ENCODE measurements at places on chromosomes 7 and 10. TPM values are rescaled to one million over a fixed set of nuclear protein-coding genes. Genes with fewer than 3 reads are reported as not detected.

GRCh38 chr7:44697136-44698045, 51.3 kb upstream of the ZMIZ2 start:
- no peak for DNase-seq

The EXOC4 gene
- total RNA-seq: 98.8 TPM

- DNase-seq: no peak
These were observed 5.9 kb upstream of the ADAP1 start for GRCh38 chr7:960269-960871.

GRCh38 chr10:114458955-114459354, 54.7 kb upstream of the AFAP1L2 start:
- DNase-seq: peak; percentile 24

- DNase-seq: no peak
These were observed 7.5 kb upstream of the CFTR start for GRCh38 chr7:117472335-117472734.

DNA sequence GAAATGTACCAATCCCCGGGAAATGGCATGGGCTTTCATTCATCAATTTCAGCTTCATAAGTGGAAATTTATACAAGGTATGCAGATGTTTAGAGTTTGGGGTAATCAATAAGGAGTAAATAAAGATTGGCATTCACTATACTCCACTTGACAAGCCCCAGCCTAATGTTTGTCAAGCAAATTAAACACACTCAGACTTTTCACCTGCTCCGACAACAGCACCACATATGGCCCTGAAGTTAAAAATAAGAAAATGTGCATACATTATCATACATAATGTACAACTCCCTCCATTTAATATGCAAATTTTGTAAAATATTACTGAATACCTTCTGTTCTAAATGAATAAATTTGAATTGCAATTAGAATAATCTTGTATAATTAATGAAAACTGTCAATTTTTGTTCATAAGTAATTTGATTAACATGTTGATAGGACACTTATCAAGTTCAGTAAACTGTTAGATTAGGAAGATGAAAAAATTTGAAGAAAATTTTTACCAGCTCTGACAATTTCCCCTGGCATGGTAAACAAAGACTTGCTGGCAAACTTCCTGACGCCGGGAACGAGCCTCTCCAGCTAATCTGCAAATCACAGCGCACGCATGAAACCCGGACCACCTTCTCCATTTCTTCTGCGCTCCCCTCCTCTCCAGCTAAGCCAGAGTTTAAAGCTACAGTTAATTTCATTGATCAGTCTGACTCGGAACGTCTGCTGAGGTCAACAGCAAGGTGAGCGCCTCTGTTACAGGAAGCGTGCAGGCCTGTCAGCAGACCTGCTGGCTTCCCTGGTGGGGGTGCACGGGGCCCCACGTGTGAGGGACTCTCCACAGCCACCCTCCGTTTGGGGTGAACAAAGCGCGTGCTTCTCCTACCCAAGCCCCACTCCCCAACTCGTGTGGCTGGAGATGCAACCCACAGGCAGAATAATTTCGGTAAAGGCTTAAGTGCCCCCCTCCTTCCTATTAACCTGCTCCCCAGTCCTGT, 70.7 kb downstream of the EBF3 start:
- no peak for DNase-seq

DNA sequence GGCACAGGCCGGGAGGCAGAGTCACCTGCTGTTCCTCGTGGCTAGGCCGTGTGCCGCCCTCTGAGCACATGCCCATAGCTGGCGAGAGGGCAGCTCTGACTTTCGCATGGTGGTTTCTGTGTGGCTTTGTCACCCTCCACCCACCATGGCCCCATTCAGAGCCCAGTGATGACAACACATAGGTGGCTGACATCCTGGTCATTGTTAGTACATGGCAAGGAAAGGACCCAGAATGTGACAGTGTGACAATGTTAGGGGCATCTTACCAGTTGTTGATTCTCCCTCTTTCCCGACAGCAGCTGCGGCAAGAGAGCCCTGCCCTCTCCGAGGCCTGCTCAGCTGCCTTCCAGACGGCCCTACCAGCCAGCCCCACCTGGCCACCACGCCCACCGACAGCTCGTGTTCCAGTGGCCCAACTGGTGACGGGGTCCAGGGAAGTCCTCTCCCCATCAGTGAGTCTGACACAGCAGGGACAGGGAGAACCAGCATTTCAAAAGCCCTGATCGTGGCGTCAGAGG, 52.2 kb downstream of the ZNF467 start:
- no peak for DNase-seq

GRCh38 chr7:92598310-92598981, 8.3 kb upstream of the FAM133B start:
- DNase-seq: no peak

The ALOX5 gene
- total RNA-seq: 139 TPM

DNA sequence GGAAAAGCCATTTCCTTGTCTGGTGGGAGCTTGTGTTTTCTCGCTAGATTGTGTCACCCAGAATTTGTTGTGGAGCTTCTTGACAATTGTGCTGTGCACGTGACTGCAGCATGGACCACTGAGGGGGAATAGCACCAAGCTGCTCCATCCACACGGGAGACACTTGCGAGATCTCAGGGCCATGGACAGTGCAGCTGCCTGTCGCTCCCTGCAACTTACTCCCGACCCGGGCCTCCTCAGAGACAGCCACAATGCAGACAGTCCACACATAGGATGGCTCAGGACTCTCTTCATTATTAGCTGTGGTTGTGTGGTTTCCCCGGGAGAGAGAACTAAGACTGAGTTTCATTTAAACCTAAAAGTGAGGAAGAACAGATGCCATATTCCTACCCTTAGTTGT, 673.2 kb upstream of the GALNT17 start:
- DNase-seq: no peak

The NPSR1 gene
- total RNA-seq: not detected

The ANLN gene
- 71.0 TPM for total RNA-seq

GRCh38 chr10:60368875-60369546, 20.7 kb downstream of the ANK3 start:
- DNase-seq: no peak

- no peak for DNase-seq
These were observed 30.1 kb upstream of the TNKS2 start for GRCh38 chr10:91768123-91768522.

Measured in OCI-LY7 (cell line).